ENCODE measurements at places on chromosomes 13 and 19.
A peak's percentile ranks its signal among the peaks of the same experiment; 100 is the strongest.

DNA sequence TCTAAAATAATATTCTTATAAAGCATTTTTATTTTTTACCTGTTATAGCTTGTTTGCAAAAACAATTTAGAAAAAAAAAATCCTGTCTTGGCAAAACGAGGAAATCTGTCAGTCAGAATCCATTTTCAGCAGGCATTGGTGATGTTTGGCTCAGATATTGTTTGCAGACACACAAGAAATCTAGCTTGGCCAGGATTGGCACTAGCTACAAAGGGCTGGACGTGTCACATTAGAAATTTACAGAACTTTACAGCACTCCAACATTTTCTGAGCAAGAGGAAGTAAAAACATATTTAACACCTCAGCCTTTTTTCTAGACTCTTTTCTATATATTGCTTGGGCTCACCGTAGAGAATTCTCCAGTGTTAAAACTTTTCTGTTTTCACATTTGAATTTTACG is 9.9 kb downstream of the ZNF91 start:
- DNase-seq, result no peak

- peak; percentile 29 for DNase-seq
These were observed 1.3 kb upstream of the INTS6 start for GRCh38 chr13:51453959-51454703.

- DNase-seq, result no peak
These were observed 667.0 kb downstream of the LIG4 start for GRCh38 chr13:107548338-107548737.

GRCh38 chr19:51593138-51593890 is 22.2 kb downstream of the ZNF175 start:
- DNase-seq, result no peak

DNA sequence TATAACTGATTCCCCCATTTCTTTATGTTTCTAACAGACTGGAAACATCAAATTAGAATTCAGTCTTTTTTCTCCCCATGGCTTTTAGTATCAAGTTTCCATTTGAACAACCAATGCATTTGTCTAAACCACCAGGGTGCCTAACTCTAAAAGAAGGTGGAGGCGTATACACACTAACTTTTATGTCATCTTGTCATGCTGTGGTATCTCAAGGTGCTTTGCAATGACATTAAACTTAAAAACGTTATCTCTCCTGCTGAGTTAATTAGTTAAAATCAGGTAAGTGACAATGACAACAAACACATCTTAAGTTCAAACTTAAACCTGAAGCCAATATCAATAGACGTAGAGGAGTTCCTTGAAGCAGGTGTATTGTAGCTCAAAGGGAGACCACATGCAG is 1001.7 kb downstream of the PCDH17 start:
- no peak for DNase-seq

- no peak for DNase-seq
These were observed 7.1 kb downstream of the TLE5 start for GRCh38 chr19:3054972-3055740.

GRCh38 chr19:13033819-13034611 is 38.7 kb downstream of the NFIX start:
- peak; percentile 37 for DNase-seq

- DNase-seq, result no peak
These were observed 8.9 kb downstream of the COG3 start for GRCh38 chr13:45473627-45474026.

GRCh38 chr19:49687566-49688316 is 1.7 kb upstream of the ADM5 start:
- DNase-seq, result no peak

- DNase-seq, result no peak
These were observed 230.7 kb upstream of the SPRY2 start for GRCh38 chr13:80571346-80572307.

DNA sequence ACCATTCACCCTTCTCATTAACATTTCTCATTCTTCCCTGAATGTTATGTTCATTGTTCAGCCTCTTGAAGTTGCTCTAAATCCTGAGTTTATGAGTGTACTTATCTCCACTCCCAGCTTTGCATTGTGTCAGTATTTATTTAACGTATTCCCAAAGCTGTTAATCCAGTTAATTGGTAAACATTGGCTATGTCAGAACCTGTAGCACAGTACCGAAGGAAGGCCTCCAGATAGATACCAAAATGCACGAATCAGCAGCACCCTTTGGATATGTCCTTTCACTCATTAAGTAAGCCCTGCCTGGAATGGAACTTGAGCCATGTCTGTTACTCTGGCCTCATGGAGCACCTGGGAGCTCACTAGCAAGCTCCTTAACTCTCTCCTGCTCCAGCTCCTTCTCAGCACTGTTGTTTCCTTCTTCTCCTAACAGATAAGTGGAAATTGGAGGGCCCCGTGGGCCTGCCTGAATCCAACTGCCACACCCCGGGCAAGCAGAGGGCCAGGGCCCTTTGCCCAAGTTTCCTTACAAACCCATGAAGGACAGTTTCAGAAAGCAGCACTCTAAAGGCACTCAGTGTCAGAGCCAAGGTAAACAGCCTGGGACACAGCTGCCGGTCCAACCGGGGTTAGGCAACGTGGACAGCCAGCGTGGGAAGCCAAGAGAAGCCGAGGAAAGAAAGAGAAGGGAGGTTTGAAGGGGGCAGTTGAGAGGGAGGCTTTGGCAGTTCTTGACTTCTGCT is 155.0 kb upstream of the SERP2 start:
- DNase-seq, result no peak

DNA sequence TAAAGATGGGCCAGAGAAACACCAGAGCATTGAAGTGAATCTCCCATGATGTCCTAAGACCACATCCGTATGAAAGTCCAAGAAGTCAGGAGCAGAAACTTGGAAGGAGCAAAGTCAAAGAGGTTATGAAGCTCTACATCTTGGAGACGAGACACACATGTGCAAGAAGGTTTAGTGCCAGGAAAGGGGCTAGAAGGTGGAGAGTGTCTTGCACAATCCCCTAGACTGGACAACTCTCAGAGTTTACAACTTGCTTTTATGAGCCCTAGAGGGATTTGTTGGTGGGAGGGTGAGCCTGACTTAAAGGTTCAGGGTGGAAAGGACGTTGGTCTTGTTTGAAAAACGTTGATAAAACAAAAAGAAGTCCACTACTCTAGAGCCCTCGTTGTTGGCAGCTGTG is 150.6 kb downstream of the GPC6 start:
- no peak for DNase-seq

- no peak for DNase-seq
These were observed 6.4 kb upstream of the DIRAS1 start for GRCh38 chr19:2727640-2727944.

DNA sequence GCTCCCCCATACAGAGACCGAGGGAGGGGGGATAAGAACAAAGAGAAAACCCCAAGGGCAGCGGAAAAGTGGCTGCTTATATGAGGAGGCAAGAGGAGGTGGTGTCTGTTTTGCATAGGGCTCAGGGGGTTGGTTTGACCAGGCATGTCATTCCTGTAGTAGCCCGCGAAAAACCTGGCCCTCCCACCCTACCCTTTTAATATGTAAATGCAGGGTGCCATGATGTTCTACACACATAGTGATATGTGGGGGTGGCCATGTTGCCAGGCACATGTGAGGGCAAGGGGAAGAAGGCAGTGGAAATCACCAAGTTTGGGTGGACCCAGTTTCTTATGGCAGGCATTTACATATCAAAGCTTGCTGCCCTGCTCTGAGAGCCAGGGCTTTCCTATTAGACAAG is 203.5 kb upstream of the UBL3 start:
- DNase-seq, result no peak

DNA sequence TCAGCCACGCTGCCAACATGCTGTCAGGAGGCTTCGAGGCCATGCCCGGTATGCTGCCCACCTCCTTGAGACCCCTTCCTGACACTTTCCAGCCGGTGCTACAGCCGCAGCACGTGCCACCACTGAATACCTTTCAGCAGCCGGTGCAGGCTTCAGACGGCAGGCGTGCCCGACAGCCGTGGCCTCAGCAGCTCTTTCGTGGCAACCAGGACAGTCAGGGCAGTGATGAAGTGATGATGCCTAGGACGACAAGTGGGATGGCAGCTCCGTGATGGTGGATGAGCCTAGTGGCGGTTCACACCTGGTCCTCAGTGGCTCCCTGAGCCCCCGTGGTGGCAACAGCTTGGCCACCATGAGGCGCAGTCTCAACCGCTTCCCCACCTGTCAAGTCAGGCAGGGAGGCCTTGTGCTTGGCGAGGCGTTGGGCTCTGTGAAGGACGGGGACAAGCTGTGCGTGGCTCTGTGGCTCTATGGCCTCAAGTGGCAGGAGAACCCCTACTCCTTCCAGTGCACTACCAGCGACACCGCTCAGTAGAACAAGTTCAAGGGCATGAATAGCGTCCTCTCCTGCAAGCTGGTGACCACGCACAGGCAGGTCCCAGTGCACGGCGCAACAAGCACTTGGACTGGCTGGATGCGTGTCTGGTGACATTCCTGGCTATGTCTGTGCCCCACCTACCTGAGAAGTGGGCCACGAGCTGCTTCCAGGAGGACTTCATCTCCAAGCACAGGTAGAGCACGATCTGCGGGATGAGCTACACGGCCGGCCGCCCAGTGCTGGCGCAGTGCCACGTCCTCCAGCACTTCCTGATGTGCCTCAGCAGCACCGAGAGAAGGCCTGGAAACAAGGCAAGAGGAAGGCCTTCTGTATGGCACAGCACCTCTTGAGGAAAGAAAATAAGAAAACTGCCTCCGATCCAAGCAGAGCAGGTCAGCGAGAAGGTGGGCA is 18.2 kb upstream of the ZNF14 start:
- DNase-seq, result no peak

DNA sequence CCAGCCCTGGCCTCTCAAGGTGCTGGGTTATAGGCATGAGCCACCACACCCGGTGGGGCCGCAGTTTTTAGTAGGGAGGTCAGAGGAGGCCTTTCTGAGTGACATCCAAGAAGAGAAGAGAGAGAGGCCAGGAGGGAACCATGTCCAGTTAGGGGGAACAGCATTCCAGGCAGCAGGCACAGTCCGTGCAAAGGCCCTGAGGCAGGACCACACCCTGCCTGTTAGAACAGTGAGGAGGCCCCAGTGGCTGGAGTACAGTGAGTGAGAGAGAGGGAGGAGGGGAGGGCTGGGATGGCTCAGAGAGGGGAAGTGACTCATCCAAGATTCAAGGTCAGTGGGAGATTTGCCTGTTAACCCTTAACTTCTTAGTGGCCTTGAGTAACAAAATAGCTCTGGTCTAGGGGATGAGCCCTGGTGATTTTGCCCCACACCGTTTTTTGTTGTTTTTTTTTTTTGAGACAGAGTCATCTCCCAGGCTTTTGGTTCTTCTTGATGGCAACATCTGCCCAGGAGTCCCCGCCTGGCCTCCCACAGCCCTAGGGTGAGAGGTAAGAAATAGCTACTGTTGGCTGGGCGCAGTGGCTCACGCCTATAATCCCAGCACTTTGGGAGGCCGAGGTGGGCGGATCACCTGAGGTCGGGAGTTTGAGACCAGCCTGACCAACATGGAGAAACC is 2.7 kb upstream of the PLIN3 start:
- no peak for DNase-seq

GRCh38 chr19:7292950-7293761 is 1.1 kb downstream of the INSR start:
- no peak for DNase-seq

GRCh38 chr13:75468602-75469001 is 13.4 kb downstream of the TBC1D4 start:
- no peak for DNase-seq

- no peak for DNase-seq
These were observed 18.2 kb upstream of the PTBP1 start for GRCh38 chr19:778910-779653.

DNA sequence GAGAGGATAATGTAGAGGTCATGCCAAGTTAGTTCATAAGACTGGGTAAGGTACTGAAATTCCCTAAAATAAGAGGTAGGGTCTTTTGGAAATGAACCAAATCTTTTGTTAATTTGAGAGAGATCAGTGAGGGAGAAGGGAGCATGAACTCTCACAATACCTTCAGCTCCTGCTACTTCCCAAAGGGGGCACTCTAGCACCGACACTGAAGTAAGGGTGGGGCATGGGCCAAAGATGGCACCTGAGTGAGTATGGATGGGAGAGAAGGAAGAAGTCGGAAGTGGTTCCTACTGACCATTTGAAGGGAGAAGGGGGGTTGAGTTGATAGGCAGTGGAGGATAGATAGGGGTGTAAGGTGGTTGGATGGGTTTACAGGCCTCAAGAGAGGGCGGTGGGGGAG is 86.6 kb downstream of the ZNF737 start:
- DNase-seq, result no peak

- no peak for DNase-seq
These were observed 408.6 kb upstream of the MIR17HG start for GRCh38 chr13:90938848-90939247.

DNA sequence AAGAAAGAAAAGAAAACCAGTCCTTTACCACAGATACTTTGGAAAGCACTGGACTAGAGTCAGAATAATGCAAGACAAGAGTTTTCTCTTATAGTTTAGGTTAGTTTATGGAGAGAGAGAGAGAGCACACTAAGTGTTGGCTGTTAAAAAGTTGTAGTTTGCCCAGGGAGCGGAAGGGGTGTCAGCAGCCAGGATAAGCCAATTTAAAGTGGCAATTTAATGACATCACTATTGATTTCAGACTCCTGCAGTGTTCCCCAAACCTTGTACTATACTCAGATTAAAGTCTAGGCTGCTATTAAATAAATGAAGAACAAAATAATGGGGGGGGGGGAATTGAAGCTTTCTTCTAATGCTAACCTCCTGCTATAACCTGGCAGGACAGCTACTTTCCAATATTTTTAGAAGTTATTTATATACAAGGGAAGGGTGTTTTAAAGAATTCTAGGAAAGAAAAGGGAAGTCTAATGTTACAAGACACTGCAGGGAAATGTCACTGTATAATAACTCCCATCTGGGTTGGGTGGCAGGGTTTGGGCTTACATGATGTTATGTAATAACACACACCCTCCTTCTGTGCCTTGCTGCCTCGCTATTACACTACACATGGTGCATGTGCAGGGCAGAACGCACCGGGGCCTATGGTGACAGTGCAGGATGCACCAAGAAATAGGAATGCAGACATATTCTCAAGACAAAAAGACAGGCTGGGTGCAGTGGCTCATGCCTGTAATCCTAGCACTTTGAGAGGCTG is 19.9 kb downstream of the TPT1 start:
- DNase-seq, result no peak

GRCh38 chr13:52348983-52349780 is 56.8 kb downstream of the THSD1 start:
- no peak for DNase-seq

DNA sequence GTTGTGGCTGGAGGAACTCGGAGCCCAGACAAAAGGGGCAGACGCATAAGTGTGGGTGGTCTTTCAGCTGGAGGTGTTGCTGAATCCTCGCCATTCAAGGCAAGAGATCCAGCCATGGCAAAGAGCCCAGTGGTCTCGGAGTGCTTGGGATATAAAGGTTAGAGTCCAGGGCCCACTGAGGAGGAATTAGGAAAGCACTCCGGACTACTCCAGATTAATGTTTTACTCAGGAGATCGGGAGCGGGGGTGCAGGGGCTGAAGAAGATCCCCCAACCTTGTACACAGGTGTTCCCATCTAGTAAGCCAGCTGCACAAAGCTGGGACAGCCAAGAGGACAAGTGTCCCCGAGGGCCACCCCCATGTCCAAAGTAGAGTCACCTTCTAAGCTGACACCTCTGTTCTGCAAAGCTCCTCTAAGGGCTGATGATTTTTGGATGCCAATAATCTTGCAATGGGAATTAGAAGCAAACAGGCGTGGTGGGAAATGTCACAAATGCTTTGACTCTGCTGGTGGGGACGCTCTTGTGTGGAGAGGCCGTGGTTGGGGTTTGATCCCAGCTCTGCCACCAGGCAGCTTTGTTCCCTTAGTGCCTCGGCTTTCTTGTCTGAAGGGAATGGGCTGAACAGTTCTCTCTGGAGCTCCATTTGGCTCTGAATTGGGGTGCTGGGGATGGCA is 194.3 kb upstream of the SOX1 start:
- no peak for DNase-seq

- no peak for DNase-seq
These were observed 45.3 kb downstream of the ACTN4 start for GRCh38 chr19:38692458-38693379.
